ENCODE measurements at places on chromosomes 13 and 19.

GRCh38 chr19:10510301-10510802, 6.9 kb downstream of the S1PR5 start:
- DNase-seq = no peak

- DNase-seq = peak; percentile 3
Measured at GRCh38 chr13:34913040-34913439, 29.0 kb upstream of the NBEA start.

GRCh38 chr13:96273196-96273595, 183.3 kb downstream of the HS6ST3 start:
- no peak for DNase-seq

DNA sequence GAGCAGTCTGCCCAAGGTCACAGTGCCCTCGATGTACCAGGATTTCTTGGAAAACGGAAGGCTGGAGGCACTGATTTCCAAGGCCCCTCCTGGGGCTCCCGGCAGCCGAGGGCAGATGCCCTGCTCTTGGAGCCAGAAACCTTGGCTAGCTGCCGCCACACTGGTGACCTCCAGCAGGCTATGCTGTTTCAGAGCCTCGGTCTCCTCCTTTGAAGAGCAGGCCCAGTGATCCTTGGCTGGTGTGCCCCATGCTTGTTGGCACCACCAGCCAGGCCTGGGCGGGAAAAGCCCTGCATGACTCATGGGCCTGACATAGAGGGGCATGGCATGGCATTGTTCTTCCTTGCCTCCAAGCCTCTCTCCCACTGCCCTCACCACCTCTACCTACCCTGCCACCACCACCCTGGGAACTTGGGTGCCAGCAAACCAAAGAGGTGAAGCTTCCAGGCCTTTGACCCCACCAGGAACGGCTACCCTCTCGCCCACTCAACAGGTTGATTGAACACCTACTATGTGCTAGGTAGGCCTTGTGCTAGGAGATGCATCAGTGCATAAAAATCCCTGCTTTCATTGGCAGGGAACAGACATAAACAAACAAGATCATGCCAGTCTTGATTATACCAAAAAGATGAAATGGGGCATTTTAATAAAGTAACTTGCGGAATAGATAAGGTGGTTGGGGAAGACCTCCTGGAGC, 1.6 kb upstream of the CLEC11A start:
- no peak for DNase-seq

- DNase-seq = peak; percentile 93
Measured at GRCh38 chr13:77507931-77508776, 27.4 kb upstream of the SCEL start.

- DNase-seq = peak; percentile 11
Measured at GRCh38 chr13:57933606-57934005, 302.1 kb downstream of the PCDH17 start.

DNA sequence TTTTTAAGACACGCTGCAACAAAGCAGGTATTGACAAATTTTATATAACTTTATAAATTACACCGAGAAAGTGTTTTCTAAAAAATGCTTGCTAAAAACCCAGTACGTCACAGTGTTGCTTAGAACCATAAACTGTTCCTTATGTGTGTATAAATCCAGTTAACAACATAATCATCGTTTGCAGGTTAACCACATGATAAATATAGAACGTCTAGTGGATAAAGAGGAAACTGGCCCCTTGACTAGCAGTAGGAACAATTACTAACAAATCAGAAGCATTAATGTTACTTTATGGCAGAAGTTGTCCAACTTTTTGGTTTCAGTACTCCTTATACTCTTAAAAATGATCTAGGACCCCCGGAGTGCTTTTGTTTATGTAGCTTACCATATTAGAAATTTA, 1.2 kb downstream of the BRCA2 start:
- DNase-seq = no peak

DNA sequence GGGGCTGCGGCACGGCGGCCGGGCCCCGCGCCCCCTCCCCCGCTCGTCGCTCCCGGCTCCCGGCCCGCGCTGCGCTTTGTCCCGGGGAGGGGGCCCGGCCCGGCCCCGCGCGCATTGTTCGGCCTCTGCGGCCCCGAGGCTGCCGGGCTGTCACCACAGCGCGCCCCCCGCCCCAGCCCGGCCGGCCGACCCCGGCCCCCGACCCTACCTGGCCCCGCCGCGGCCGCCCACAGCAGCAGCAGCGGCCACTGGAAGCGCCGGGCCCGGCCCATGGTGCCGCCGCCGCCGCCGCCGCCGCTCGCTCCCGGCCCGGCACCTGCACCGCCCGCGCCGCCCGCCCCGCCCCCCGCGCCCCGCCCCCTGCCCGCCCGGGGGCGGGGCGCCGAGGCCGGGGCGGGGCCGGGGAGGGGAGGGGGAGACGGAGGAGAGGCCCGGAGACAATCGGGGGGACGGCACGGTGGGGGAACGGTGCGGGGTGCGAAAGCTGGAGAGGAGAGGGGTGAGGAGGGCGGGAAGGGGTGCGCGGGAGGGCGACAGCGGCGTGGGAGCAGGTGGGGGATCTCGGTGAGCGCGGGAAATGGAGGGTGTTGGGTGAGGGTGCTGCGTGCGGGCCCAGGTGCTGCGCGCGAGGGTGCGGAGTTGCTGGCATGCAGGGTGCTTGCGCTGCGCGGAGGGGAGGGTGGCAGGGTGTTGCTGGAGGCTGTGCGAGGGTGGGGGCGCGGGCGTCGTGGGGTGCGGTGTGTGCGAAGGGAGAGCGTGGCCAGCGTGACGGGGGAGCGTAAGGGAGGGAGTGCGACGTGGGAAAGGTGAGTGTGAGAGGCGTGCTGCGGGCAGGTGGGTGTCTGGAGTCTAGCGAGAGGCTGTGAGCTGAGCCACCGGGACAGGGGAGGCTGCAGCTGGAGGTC, at the start of gene CADM4:
CADM4 (minus strand) TSS at position 332 of the 905 bp plus-strand sequence; CDS start at position 272, 60 bp downstream.
- DNase-seq = no peak

DNA sequence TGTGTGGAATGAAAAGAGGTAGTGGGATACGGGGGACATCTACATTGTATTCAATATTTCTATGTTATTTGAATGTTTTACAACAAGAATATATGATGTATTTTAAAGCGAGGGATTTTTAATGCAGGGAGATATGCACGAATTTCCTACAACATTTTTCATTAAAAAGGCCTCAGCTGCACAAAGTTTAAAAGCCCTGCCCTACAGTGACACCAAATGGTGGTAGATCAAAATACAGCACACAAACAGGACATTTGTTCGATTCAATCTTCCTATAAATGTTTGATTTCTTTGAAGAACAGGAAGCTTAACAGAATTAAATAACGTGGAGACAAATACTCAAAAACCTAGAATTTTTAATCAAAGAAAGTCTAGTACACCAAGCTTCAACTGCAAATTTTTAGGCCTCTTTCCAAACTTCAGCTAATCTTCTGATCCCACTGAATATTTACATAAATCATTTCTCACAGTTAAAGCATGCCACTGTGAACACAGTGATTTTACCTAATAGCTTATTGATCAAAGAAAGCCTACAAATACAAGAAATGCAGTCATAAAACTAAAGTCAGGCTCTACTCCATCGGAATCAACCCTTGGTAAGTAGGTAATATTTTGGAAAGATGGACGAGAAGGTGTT, 257.2 kb downstream of the DIAPH3 start:
- peak; percentile 43 for DNase-seq

DNA sequence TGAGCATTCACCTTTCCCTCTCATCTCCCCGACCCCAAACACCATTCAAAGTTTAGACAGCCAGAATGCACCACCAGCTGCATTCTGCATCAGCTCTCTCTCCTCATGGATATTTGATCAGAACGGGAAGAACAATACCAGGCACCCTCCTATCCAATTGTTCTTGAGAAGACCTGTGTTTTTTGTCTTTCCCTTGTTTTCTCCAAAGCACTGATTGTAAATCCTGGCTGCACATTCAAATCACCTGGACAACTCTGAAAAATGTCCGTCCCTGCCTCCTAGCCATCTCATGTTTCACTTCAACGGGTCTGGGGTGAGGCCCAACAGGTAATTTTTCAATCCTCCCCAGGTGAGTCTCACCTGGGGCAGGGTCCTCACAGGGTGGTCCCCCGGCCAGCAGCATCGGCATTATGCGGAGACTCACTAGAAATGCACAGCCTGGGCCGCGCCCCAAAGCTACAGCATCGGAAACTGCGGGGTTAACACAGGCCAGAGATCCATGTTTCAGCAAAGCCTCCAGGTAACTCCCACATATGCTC, 5.5 kb downstream of the IRS2 start:
- DNase-seq = no peak

GRCh38 chr13:72932250-72932649, 126.6 kb upstream of the KLF5 start:
- no peak for DNase-seq

- DNase-seq = peak; percentile 75
Measured at GRCh38 chr19:872266-872951, 12.9 kb downstream of the CFD start.

GRCh38 chr19:46927893-46928292, 67.1 kb downstream of the ARHGAP35 start:
- DNase-seq = no peak

GRCh38 chr13:75145927-75146326, 336.0 kb downstream of the TBC1D4 start:
- DNase-seq = peak; percentile 40

DNA sequence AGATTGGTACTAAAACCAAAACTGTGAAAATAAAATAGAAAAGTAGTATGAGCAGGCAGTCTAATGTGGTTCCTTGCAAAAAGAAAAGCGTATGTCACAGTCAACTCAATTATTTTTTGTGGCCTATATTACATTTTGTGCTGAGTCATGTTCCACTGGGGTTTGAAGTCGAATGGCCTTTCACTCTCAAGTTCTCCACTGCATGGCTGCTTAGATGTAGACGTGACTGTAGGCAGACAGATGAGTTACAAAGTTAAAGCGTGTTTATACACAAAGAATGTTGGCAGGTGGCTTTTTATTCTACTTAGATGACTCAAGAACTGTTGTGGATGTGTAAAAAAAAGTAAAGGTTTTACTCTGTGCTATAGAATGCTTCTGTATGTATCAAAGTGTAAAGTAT, 133.9 kb downstream of the SLITRK6 start:
- DNase-seq = peak; percentile 35

DNA sequence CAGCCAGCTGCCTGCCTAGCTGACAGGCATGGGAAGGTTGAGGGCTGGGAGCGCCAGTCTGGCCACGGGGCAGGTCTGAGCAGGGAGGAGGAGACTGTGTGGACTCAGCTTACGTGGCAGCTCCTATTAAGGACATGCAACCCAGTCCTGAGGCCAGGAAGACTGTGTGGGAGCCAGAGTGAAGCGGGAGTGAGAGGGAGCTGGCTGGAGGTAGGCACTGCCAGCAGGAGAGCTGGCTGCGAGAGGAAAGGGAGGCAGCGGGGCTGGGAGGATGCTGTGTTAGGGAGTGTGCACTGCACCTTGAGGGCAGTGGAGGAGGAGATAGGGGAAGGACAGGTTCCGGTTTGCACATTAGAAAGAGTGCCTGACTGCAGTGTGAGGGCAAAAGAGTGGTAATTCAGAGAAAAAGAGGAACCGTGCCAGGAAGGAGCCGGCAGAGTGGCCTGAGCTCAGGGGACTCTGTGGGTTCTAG, 99.2 kb downstream of the SLC7A1 start:
- DNase-seq = no peak

GRCh38 chr13:97953376-97953970, at the start of gene IPO5:
TSS of gene IPO5 (plus strand) at chr13:97953675. CDS start at chr13:97976697, 23,022 bp downstream.
- peak; percentile 42 for DNase-seq

GRCh38 chr13:104086210-104086609, 1020.0 kb upstream of the SLC10A2 start:
- no peak for DNase-seq

DNA sequence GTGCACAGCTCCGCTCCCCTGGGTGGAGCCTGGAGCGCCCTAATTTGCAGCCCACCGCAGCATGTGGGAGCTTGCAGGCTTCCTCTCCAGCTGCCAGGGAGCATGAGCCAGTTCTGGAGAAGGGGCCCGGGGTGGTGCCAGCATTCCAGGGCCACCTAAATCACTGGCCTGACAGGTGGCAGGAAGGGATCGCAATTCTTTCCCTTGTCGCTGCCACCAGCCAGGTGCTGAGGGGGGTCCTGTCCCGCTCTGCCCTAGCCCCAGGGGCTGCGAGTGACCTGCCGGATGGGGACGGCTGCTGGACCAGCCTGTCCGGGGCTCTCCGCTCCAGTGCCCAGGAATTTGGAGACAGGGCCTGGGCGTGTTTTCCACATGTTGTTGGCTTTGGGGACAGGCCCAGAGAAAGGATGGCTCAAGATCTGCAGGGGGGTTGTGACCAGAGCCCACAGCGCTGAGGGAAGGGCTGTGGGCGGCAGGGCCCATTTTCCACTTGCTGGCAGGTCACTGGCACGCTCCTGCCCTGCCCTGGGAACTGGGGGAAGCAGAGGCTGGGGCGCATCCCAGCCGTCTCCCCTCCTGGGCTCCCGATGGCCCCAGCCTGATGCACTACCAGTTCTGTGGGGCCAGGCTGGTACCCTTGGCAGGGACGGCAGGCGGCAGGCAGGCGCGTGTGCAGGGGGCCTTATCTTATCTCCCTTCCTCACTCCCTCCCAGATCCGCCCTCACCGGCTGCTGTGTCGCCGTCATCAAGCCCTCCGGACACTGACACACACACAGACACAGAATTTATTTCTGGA, 9.5 kb downstream of the NDUFA11 start:
- no peak for DNase-seq

Data from fibroblast of skin of right quadriceps (primary cell).